BE2C (cell line): ENCODE measurements at places on chromosomes 12 and 14.

DNA sequence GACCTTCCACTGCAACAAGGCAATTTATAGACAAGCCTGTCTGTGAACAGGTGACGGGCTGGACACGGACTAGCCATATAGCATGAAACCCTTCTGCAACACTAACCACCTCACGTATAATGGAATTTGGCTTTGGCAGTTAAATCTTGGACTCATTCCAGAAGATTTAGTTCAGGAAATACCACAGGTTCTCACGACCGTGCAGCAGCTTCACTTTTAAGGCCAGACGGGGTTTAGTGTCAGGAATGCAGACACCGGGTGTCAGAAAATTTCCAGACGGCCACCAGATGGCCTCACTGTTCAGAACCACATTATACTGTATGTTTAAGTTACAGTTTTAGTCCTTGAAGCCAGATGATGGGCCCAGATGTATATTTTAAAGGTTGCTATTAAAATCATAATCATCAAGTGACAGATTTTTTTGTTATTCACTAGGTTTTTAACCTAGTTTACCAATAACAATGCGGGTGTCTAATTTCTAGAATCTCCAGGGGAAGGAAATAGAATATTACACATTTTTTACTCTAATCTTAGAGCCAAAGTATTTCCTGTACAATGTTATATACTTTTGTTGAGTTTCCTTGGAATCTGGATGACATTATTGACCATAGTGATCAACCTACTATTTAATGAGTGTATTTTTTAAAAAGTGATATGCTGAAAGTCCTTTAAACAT, 90.5 kb upstream of the TMPO start:
- DNase-seq: peak; percentile 51

GRCh38 chr14:22651586-22651985, 7.4 kb upstream of the OR6J1 start:
- DNase-seq: no peak

DNA sequence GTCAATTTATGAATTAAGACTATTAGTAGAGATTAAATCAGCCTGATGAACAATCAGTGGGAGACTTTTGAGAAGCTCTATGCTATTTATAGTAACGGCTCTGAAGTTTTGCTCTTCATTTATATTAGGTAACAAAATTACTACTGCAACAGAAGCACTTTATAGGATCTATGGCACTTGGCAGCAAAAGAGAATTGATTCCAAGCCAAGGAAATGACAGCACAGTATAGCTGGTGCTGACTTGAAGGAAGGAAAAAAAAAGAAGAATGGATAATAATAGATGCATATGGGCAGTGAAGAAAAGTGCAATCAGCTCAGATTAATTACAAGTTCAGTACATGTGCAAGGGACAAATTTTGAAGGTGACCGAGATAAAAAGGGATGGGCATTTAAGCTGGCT, 228.2 kb upstream of the PPFIA2 start:
- DNase-seq: no peak

- DNase-seq: no peak
These were observed 75.9 kb upstream of the ANO2 start for GRCh38 chr12:6020930-6021329.

DNA sequence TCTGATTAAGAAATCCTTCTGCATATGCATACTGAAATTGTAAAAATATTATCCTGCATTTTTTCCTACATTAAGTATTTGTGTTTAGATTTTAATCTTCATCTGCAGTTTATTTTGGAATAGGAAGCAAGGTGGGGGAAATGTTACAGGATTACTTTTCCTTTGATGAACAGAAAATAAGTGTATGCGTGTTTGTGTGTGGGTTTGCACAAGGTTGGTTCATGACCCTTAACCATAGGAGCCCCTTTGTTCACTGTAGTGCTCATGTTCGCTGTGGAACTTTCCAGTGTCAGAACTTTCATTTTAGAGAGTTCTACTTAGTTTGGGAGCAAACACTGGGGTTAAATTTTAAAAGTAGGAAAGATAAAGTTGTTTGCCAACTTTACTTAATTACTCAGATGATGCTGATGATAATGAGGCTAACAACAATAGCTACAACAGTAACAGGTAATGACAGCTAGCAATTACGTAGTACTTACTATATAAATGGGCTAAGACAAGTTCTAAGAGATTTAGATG, 6.4 kb upstream of the A2M start:
- DNase-seq: no peak

GRCh38 chr12:4855121-4855924, 54.4 kb upstream of the KCNA1 start:
- DNase-seq: peak; percentile 64

DNA sequence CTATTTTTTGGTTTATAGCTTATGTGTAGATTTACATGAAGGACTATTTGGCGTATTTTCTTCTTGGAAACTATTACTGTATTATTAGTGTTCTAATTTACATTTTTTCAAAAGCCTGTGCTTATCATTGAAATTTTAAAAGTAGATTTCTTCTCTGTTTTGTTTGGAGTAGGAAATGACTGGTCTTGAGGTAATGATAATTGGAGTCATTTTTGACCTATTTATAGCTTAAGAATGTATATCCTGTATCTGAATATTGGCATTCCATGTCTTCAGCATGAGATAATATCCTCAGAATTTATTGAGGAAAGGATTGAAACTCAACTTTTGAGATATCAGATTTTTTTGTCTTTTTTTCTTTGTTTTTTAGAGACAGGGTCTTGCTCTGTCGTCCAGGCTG, 193.4 kb downstream of the ERC1 start:
- no peak for DNase-seq

DNA sequence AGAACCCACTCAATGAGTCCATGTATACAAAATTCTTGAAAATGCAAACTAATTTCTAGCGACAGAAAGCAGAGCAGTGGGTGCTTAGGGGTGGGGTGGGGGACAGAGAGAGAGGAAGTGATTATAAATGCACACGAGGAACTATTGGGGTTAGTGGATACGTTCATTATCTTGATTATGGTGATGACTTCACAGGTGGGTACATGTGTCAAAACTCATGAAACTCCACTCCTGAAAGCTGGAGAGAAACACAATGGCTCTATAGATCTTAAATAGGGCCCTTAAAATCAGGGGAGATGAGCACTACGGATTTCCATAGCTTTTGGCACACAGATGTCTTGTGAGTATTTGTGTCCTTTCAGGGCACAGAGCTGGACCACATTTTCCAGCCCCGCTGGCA, 59.9 kb downstream of the STON2 start:
- no peak for DNase-seq

DNA sequence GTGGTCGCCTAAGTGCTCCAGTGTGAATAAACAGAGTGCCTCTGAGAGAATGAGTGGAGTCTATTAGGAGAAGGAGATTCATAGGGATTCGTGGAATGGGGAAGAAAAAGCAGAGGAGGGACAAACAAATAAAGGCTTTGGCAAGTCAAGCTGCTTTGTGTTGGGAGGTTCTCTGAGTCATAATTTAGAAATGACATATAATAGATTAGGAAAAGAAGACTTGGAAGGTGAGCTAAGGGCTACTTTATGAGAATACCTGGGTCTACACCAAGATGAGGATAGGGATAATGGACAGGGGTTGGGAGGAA, 6.4 kb upstream of the NTN4 start:
- DNase-seq: no peak

DNA sequence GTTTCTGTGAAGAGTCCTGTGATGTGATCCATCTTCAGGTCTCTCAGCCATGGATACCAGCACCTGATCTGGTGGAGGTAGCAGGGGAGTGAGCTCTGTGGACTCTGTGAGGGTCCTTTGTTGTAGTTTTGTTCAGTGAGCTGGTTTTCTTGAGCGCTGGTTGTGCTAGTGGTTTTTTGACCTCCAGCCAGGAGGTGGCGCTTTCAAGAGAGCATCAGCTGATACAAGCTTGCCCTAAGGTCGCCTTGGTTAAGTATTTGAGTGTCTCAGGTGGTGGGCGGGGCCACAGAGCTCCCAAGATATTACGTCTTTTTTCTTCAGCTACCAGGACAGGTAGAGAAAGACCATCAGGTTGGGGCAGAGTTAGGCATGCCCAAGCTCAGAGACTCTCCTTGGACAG, 139.7 kb downstream of the TTLL5 start:
- peak; percentile 23 for DNase-seq

DNA sequence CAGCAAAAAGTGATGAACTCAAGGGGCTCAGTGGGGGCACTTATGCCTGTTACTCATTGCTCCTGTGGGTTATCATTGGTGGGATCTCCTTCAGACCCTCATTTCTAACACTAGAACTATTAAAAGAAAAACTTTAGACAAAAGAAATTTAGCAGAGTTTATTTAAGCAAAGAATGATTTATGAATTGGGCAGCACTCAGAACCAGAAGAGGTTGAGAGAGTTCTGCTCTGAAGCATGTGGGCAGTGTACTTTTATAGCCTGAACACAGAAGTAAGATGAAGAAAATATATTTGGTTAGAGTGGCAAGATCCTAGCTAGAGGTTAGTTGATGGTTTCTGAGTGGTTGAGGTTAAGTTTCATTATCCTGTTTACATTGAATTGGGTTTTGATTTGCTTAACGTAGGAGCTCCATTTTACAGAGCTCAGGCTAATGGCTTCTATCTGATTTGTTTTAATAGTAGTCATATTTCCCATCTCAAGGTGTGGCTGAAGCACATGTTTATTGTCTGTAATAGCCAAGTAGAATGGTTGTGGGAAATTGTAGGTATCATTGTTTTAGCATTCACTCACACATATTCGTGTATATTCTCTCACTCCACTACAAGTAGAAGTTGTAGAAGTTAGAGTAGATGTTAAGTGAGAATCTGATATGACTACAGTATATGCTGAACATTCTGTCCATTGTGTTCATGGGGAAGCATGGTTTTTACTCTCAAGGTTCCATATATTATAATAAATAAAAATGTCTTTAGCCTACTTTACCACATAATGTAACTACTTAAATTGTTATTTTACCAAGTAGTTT, 27.6 kb downstream of the LEMD3 start:
- no peak for DNase-seq

GRCh38 chr12:47967461-47968321, 4.3 kb downstream of the TMEM106C start:
- DNase-seq: no peak

DNA sequence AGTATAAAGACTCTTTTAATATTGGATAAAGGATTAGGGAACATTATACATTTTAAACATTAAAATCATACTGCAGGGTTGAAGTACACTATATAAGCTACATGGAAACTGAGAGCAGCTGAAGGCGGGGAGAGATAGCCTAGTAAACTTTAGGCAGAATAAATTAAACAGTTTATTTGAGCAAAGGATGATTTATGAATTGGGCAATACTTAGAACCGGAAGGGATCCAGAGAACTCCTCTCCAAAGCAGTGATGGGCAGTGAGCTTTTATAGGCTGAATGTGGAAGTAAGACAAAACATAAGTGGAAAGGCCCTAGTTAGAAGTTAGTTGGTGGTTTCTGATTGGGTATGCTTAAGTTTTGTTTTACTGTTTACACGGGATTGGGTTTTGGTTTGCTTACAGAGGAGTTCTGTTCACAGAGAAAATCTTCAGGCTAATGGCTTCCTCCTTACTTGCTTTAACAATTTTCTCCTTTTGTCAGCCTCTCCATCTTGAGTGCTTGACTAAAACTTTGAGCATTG, 18.9 kb downstream of the LEMD3 start:
- no peak for DNase-seq

- no peak for DNase-seq
These were observed 30.4 kb upstream of the PLEKHG6 start for GRCh38 chr12:6280053-6280469.

DNA sequence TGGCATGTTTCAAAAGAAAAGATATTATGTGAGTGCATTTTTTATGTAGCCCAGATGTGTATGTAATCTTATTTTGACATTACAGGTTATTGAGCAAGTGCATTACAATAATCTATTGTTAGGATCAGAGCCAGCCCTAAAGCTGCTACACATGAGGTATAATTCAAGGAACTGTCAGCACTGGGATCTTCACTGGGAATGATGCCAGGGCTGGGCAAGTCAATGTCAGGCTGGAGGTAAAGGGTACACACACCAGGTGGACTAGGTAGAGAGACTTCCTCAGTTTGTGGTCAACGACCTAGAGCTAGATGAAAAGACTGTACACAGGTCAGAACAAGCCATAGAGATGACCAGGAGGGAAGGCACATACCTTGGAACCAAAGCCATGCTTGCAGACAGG, 15.4 kb downstream of the TRIM9 start:
- peak; percentile 46 for DNase-seq

- DNase-seq: no peak
These were observed 82.8 kb downstream of the B4GALNT3 start for GRCh38 chr12:542395-543113.

DNA sequence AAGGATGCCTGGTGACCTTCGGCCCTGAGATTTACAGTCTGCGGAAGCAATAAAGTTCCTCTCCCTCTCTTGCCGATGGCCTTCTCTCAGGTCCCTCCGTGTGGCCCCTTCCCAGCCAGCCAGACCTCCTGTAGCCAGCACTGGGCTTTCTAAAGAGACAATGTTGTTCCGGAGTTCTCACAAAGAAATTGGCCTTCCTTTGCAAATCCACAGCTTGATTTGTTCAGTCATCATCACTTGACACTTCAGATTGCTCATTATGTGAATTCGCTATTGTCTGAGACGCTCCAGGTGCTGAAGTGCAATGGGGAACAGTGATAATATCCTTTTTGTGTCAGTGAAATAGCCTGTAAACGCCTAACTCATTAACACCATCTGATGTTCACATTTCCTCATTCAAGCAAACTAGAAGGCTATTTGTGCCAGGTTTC, 43.7 kb upstream of the GPHB5 start:
- DNase-seq: no peak

GRCh38 chr14:28584951-28585350, 181.6 kb upstream of the FOXG1 start:
- DNase-seq: no peak

- no peak for DNase-seq
These were observed 25.9 kb upstream of the POC1B start for GRCh38 chr12:89551747-89552146.

GRCh38 chr12:8639936-8640335, 22.7 kb downstream of the MFAP5 start:
- no peak for DNase-seq

DNA sequence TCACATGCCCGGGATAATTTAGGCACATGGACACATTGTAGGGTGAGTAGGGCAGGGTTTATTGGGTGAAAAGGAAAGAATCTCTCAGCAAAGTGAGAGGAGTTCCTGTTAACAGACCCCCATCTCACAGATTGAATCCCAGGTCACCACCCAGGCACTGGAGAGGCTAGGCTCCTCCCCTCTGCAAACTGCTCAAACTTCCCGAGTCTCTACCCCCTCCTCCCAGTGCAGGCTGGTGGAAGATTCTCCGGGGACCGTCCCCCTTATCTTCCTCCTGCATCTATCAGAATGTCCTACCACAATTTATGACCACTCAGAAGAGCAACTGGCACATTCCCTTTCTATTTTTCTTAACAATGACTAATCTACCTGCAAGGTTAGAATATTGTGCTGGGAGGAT, 126.0 kb downstream of the NTF3 start:
- no peak for DNase-seq

DNA sequence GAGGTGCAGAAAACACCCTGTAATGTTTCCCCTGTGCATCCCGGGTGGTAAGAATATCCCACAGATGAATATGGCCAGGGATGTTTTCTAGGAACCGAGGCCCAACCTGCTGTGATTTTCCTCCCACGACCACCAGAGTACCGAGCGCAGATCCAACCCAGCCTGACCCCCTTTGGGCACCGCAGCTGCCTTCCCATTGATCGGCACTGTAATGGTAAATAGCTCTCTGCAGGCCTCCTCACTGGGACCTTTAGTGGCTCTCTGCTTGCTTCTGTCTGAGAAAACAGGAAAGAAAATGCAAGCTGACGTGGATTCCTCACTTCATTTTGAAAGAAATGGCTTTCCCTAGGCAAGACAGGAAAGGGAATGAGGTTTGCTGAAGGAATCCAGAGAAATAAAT, 2.4 kb upstream of the RAB15 start:
- DNase-seq: no peak
